ENCODE measurements at places on chromosomes 2 and 18.

DNA sequence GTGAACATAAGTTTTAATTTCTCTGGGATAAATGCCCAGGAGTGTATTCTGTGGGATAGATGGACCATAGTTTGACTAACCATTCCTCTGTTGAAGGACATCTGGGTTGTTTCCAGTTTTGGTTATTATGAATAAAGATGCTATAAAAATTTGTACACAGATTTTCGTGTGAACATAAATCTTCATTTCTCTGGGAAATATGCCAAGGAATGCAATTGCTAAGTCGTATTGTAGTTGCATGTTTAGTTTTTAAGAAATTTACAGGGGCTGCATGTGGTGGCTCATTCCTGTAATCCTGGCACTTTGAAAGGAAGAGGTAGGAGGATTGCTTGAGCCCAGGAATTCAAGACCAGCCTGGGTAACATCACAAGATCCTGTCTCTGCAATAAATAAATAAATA, 6.9 kb upstream of the SLC11A1 start:
- DNase-seq = no peak

GRCh38 chr18:44733069-44733753, 52.5 kb downstream of the SETBP1 start:
- no peak for DNase-seq

DNA sequence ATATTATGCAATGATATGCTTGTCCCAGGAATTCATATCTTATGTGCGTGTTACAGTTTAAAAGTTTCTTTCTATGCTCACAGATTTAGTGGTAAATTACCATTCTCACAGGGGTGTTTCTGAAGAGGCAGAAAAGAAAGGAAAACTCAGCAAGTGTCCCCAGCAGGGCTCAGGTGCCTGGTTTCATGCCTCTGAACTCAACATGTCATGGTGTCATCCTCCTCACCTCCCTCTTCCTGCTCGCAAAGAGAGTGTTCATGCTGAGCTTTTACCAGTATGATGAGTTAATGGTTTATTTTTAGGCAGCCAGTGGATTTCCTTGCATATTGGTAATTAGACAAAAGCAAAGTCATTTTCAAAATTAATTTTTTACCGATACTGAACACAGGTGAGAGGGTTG, 492.9 kb upstream of the ZEB2 start:
- no peak for DNase-seq

DNA sequence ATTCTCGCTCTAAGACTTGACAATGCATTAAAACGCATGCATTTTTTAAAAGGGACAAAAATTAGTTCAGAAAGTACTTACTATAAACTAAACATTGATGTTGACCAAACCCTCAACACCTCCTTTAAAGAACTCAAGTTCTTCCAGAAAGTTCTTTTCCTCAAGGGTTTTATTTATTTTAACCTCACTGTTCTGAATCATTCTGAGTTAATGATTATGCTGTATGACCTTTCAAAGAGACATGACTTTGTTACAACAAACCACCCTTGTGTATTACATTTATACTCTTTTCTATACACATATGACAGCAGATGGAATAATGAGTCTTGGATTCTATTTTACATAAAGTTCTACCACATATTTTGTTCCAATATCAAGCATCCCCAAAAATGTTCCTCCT, 139.8 kb upstream of the CCDC150 start:
- DNase-seq = no peak

- no peak for DNase-seq
These were observed 36.6 kb downstream of the PHLPP1 start for GRCh38 chr18:62751977-62752376.

DNA sequence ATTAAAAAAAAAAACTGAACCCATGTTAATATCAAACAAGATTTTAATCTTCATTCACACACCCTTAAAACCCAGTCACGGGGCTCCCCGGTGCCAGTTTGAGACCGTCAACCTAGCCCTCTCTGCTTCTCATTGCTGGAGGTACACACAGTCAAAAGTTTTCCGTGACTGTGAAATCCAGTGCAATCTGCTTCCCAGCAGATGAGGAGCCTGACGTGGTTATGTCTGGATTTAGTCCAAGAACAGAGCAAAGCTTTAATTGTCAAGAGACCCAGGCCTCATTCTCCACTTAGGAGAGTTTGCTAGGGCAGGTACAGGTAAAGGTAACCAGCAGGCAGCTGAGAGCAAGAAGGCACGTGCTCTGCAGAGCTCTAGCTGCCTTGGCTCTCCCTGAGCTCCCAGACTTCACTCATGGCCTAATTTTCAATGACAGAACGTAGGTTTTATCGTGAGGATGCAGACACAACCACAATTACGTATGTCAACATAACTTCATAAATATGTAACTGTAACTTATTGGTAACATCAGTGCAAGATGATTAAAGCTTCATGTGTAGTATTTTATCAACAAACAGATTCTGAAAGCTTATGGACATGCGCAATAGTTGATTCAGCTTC, 56.3 kb downstream of the SLC16A14 start:
- no peak for DNase-seq

GRCh38 chr2:60558536-60558935, 5.1 kb upstream of the BCL11A start:
- no peak for DNase-seq

DNA sequence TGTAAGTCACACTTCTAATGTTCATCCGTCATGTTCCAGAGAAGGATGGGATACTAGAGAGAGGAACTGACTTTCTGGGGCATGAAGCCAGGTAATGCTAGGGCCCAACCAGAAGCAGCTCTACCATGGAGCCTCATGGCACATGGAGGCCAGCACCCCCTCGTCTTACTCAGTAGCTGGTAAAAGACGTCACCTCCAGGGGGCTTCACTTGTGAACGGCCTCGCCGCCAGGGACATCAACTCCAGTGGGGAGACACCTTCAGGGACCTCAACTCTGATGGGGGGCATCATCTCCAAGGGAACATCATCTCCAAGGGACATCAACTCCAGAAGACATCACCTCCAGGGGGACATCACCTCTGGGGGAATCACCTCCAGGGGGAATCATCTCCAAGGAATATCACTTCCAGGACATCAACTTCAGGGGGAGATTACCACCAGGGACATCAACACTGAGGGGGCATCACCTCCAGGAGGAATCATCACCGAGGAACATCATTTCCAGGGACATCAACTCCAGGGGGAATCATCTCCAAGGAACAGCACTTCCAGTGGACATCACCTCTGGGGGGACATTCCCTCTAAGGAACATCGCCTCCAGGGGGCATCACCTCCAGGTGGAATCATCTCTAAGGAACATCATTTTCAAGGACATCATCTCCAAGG, 168.4 kb downstream of the NDUFA10 start:
- DNase-seq = no peak

DNA sequence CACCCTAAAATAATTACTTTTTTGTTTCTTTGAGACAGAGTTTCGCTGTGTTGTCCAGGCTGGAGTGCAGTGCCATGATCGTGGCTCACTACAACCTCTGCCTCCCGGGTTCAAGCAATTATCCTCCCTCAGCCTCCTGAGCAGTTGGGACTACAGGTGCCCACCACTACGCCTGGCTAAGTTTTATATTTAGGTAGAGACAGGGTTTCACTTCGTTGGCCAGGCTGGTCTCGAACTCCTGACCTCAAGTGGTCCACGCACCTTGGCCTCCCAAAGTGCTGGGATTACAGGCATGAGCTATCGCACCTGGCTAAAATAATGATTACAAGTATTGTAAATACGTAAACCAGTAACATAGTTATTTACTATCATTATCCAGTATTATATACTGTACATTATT, 257.4 kb upstream of the SP5 start:
- no peak for DNase-seq

GRCh38 chr2:240961910-240962299, 36.5 kb upstream of the SNED1 start:
- no peak for DNase-seq

GRCh38 chr18:2606335-2606734, 35.0 kb downstream of the NDC80 start:
- DNase-seq = no peak

- DNase-seq = no peak
These were observed 12.1 kb downstream of the RNF149 start for GRCh38 chr2:101296371-101296770.

GRCh38 chr18:8139891-8140406, 469.3 kb upstream of the RAB12 start:
- no peak for DNase-seq

DNA sequence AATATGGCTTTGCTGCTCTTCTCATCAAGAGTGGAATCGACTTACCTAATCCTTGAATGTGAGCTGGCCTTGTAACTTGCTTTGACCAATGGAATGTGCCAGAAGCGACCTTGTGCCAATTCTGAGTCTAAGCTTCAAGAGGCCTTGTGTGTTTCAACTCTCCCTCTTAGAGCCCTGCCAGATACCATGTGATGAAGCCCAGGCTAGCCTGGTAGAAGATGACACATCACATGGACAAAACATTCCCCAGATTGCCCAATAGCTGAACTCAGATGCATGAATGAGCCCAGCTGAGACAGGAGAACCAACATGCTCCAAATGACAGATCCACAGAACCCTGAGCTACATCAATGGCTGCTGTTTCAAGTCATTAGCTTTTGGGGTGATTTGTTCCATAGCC, 4.2 kb upstream of the KLHL14 start:
- no peak for DNase-seq

- DNase-seq = no peak
These were observed 29.2 kb downstream of the ATP6V1C2 start for GRCh38 chr2:10750610-10751009.

DNA sequence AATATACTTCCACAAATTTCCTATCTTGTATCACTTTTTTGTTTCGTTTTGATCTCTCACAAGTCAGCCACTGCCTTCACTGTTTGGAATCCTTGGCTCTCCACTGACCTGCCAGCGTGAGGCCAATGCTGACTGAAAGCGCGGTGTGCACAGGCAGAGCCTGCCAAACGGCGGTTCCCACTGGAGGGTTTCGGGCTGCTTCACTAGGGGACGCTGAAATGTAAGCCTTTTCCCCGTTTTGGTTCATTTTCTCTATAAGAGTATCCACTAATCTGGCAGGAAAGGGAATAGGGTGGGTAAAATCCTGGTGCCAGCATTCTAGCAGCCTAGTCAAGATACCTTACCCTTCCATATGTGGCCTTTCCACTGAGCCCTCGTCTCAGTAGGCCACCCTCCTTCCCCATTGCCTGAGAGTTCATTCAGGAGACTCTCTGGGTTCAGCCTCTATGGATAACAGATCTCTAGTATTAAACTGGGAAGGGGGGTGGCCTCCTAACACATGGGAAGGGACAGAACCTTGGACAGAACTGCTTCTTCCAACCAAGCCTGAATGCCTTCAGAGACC, 91.5 kb downstream of the DYM start:
- DNase-seq = no peak

- DNase-seq = no peak
These were observed 41.9 kb downstream of the TAF1B start for GRCh38 chr2:9885036-9885684.

GRCh38 chr2:199189229-199189628, 268.5 kb downstream of the SATB2 start:
- DNase-seq = no peak

GRCh38 chr2:42185220-42185921, 16.2 kb downstream of the EML4 start:
- no peak for DNase-seq

GRCh38 chr2:120892967-120893667, 157.4 kb downstream of the GLI2 start:
- DNase-seq = no peak

DNA sequence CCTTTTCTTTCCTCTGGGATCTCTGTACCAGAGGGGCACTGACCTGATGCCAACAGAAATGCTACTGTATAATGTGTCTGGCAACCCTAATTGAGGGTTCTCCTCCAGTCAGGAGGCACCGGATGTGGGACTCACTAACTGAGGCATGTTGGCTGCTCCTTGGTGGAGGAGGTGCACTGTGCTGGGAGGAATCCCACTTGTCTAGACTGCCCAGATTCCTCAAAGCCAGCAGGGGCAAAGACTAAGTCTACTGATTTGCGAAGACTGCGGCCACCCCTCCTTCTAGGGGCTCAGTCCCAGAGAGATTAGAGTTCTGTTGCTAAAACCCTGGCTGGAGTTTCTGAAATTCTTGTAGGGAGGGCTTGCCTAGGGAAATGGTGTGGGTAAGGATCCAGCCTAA, 1192.1 kb downstream of the DPP10 start:
- no peak for DNase-seq

DNA sequence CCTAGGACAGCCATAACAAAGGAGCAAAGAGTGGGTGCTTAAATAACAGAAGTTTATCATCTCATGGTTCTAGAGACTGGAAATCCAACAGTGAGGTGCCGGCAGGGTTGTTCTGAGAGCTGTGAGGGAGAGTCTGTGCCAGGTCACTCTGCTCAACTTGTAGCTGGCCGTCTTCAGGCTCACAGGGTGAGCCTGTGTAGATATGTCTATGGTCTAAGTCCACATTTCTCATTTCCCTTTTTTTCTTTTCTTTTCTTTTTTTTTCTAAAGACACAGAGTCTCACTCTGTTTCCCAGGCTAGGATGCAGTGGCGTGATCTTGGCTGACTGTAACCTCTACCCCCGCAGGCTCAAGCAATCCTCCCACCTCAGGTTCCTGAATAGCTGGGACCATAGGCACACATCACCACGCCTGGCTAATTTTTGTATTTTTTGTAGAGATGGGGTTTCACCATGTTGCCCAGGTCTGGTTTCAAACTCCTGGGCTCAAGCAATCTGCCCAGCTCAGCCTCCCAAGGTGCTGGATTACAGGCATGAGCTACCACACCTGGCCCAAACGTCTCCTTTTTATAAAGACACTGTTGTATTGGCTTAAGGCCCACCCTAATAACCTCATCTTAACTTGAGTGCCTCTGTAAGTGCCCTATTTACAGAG, 142.2 kb downstream of the SP3 start:
- DNase-seq = no peak

GRCh38 chr2:60483401-60483800, 70.1 kb downstream of the BCL11A start:
- DNase-seq = no peak

GRCh38 chr18:51133580-51134160, 63.8 kb downstream of the MEX3C start:
- DNase-seq = no peak

DNA sequence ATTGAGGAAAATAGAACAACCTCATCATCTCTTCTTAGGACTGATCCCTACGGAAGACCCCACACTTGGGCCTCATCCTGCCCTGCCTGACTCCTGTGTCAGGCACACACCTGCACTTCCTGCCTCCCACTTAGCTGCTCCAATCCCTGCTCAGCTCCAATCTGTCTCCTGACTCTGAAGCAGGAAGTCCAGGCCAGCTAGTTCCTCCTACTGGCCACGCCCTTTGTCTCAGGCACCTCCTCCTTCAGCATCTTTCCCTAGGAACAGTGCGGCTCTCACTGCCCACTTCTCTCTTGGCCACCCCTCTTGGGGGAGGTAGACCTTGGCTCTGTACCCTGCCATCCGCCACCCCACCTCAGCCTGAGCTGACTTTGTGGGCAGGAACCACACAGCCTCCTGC, 135.8 kb downstream of the CELF4 start:
- DNase-seq = no peak

- DNase-seq = no peak
These were observed 257.0 kb upstream of the RAB6C start for GRCh38 chr2:129722306-129723019.

- DNase-seq = no peak
These were observed 227.4 kb upstream of the CHST9 start for GRCh38 chr18:27412556-27412955.
